ENCODE measurements at places on chromosomes 12 and 14.

DNA sequence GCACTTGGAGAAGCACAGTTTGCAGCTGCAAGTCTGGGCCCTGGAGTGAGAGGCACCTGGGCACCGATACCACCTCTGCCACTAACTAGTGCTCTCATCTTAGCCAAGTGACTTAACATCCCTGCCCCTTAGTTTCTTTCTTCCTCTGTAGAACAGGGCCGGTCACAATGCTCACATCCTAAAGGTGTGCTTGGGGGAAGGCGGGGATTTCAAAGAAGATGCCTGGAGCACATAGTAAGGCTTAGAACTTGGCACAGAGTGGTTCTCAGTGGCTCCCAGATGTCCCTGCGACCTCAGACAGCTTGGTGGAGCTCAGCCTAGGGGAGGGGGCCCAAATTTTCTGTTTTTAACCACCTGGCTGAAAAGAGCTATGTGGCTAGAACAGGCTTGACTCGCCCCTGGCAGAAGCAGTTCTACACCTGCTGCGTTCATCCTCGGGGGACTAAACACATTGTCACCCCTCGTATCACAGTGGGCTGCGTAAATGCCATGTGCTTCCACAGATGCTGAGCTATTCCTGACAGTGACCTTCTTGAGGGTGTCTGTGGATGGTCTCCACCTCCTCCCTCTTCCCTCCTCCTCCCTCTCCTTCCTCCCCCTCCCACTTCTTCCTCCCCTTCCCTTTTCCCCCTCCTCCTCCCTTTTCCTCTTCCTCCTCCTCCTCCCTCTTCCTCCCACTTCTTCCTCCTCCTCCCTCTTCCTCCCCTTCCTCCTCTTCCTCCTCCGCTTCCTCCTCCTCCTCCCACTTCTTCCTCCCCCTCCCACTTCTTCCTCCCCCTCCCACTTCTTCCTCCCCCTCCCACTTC is 112.1 kb downstream of the PHETA1 start:
- no peak for DNase-seq

DNA sequence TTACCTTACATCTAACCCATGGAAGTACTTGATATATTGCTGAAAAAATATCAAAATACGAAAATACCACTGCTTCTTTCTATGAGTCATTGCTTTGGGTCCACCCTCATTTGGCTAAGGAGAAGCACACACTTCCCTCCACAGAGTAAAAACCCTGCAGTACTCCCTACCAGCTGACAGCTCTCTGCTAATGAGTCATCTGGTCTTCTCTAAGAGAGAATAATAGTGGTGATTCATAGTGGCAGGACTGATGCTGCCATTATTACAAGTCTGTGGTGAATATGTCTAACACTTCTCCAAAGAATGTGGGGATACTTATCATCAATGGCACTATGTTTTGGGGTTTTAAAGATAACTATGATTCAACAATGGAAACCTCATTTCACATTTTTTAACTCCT is 90.7 kb downstream of the PPFIA2 start:
- no peak for DNase-seq

- peak; percentile 20 for DNase-seq
These were observed 10.4 kb upstream of the DCD start for GRCh38 chr12:54658306-54659264.

GRCh38 chr14:91127401-91127801 is 13.5 kb downstream of the DGLUCY start:
- no peak for DNase-seq

DNA sequence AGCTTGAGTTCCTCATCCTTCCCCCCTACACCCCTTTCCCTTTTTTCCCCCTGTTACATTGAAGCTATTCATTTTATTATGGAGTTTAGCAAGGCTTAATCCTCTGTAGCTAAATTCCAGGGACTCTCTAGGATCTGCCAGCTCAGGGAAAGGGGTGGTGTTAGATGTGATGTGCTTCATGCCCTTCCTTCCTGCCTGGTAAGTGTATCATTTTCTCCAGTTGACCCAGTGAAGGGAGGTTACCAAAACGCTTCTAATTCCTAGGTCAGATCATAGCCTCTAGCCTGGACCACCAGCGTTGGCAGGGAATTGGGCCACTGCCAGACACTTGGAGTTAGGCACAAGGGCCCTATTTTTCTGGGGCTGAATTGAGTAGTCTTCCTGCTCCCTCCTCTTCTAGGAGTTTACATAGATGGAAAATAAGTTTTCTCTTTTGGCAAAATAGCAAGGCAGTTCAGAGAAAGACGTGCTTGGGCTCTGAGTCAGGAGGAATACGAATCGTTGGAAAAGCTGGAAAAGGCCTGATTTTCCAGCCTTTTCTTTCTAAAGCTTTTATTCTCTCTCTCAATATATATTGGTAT is 88.3 kb downstream of the NPAS3 start:
- no peak for DNase-seq

- DNase-seq, result no peak
These were observed 6.0 kb upstream of the SOS2 start for GRCh38 chr14:50237427-50237826.

- DNase-seq, result no peak
These were observed 37.4 kb upstream of the PHC1 start for GRCh38 chr12:8876887-8877286.

- no peak for DNase-seq
These were observed 57.1 kb downstream of the FBXO34 start for GRCh38 chr14:55328317-55328716.

DNA sequence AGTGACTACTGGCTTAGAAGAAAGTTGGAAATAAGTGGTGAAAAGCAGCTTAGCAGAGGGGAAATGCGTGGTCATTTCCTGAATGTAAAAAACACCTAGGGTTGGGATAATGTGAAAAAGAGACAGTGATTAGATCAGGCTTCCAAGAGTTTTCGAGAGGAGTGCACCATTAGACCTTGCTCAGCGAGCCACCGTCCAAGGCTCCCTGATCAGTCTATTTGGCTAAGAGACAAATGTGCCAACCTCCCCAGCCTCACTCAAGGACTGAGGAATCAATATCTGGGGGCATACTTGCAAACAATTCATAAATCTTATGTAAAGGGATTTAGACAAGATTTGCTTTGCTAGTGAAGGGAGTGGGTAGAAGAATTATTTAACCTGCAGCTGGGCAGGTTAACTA is 594.5 kb downstream of the NRXN3 start:
- no peak for DNase-seq

DNA sequence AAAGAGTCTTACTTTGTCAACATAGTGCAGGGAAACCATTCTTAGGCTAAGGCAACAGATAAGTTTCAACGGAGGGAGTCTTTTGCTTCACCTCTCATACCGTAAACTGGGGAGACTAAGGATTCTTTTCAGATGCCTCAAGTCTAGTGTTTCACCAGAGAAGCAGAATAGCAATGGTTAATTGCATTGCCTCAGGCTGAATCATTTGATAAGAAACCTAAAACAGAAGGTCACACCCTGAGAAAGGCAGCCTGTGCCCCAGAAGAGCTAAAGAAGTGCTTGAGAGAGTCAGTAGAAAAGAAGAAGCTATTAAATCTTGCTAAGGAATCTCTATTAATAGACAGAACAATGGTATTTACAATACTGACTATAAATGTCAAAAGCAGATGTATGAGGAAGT is 21.8 kb upstream of the ATXN7L3B start:
- no peak for DNase-seq

- no peak for DNase-seq
These were observed 281.2 kb downstream of the PAWR start for GRCh38 chr12:79409562-79409961.

All from activated CD8-positive, alpha-beta memory T cell treated with anti-CD3 and anti-CD28 coated beads for 1 hour (primary cell).